8988T (cell line): ENCODE measurements at places on chromosomes 5 and 9.

- no peak for DNase-seq
Measured at GRCh38 chr5:95838001-95838520, 15.5 kb upstream of the GLRX start.

DNA sequence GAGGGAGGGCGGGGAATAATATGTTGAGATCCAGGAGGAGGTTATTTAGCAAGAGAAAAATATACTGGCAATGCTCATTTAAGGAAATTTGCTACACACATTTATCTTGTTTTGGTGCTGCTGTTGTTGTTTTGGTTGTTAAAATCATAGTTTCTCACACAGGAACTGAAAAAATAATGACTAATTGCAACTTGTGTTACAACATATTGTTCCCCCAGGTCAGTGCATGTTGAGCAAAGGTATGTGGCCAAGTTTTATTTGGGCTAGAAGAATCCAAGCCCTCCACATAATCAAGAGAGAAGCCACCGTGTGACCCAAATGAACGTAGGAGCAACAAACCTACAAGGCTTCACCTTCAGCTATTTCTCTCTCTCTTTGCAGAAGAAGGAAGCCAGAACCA, 220.3 kb upstream of the DAPK1 start:
- DNase-seq, result no peak

DNA sequence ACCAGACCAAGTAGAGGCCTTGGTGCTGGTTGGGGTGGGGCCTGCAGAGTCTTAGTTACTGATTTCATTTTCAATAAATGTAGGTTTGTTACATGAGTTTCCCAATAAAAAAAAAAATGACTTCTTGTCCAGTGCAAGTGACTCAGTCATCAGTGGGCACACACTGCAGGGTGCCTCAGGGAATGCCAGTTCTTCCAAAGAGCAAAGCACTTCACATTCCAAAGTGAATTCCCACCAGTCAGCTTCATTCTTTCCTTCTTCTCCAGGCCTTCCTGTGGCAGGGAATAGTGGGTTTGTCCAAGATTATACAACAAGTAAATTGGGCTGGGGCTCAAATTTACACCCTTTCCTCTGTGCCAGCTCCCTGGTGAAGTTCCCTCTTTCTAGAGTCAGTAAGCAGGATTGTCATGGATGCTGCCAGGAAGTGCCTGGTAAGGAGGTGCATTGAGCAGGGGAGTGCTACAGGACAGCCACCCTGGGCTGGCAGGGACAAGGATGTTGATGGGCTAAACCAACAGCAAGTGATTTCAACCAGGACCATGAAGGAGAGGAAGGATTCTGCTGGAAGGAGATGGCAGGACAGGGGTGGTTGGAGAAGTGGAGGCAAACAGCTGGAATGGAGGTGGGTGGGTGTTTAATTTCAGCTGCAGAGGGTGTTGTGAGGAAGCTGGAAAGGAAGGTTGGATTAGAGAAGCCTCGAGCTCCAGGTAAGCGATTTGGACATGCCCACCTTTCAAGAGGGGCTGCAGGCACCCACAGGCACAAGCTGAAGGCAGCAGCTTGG, 3.7 kb upstream of the B4GALT7 start:
- no peak for DNase-seq

DNA sequence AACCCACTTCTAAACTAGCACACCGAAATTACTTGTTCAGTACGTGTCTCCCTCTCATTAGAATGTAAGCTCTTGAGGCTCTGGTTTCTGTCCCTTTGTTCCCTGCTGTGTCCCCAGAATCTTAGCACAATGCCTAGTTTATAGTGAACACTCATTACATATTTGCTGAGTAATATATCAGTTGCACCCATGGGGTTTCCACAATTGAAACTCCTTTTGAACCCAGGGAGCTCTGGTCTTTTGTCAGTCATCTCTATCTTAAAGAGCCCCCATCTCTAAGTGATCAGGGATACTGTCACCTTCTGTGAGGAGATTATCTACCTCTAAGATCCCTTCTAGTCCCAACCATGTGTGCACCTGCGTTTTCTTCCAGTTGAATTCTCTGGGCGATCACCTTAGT, 12.8 kb downstream of the CAMK4 start:
- DNase-seq, result no peak

DNA sequence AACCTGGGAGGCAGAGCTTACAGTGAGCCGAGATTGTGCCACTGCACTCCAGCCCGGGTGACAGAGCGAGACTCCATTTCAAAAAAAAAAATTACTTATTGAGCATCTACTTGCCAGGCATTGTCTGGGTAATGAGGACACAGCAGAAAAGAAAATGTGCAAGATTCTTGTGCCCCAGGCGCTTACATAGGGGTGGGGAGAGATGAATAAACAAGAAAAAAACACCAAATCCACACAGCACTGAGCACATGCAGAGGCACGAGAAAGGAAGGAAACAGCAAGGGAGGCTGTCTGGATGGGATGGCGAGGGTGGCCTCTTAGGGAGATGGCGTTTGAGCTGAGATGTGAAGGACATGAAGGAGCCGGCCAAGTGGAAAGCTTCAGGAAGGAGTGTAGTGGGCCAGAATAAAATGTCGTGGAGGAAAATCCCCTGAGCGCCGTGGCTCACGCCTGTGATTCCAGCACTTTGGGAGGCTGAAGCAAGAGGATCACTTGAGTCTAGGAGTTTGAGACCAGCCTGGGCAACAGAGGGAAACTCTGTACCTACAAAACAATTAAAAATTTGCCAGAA, 13.9 kb downstream of the DYNC2I2 start:
- DNase-seq, result no peak

GRCh38 chr5:128378196-128378595, 159.8 kb downstream of the FBN2 start:
- DNase-seq, result no peak

DNA sequence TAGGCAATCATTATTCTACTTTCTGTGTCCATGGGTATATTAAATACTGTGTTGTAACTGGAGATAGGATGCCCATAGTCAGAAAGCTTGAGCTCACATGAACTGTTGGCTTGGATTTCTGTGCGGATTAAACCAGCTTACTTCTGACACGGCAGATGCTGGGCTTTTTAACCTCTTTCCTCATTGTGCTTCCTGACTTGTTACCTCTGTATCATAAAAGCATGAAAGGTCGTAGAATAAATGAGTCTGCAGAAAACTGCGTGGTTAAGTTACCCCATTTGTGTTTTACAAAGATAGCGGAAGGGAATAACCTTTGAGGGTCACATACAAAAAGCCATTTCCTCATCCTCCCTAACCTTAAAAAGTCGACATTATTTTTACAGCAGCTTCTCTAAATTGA, 199.5 kb upstream of the DMRT1 start:
- no peak for DNase-seq

DNA sequence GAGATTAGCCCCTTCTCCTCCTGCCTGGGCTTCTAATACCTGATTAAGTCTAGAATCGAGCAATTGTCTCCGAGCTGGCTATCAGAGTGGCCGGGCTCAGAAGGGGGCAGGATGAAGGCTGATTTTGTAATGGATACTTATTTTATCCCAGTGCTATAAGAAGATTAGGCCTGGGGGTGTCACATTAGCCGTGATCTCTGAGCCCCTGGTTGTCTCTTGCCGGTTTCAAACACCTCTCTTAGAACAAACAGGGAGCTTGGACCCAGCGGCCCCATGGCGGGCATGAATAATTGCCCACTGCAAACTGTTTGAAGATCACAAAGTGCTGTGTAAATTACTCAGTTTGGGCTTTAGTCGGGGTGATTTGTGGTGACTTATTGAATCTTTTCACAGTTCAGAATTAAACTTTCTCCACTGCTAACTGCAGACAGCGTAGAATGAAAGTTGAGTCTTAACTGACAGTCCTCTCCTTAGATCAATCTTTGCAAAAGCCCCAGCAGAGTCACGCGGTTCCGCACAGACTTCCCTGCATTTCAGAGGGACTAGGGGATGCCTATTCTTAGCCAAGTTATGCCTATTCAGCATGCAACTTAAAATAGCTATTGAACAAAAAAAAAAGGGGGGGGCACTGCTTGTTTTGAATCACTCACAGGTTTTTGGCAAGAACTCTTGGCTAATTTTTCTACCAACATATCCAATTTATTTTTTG, 200.6 kb upstream of the IRX1 start:
- DNase-seq, result no peak

DNA sequence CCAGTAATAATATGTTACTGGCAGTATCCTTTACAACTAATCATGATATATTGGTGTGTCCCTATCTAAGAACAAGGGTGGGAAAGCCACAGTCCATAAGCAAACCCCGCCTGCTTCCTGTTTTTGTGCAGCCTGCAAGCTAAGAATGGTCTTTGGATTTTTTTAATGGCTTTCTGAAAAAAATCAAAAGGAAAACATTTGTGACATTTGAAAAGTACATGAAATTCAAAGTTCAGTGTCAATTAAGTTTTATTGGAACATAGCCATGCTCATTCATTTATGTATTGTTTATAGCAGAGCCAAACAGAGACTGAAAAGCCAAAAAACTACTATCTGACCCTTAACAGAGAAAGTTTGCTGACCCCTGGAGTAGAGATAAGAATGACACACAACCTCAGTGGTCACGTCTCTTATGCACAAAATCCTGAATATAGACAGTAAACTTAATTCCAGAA, 12.8 kb upstream of the TMEM245 start:
- no peak for DNase-seq

GRCh38 chr5:160317434-160317833, 5.1 kb upstream of the CCNJL start:
- no peak for DNase-seq

- DNase-seq, result no peak
Measured at GRCh38 chr5:116553366-116553765, 21.3 kb downstream of the SEMA6A start.

DNA sequence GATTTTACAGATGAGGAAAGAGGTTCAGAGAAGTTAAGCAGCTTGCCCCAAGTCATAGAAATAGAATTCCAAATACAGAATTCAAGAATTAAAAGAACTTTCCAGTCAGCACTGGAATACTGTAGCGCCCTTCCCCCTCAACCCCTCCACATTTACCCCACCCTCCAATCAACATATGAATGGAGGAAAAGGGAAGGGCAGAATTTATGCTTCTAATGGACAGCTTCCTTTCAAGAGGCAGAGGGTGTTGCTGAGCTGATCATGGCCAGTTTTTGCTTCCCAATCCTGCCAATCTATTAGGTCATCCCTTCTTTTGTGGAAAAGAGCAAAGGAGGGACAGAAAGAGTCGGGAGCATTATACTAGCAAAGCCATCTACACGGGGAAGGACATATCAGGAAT, 39.1 kb upstream of the ANKRD31 start:
- DNase-seq, result no peak

DNA sequence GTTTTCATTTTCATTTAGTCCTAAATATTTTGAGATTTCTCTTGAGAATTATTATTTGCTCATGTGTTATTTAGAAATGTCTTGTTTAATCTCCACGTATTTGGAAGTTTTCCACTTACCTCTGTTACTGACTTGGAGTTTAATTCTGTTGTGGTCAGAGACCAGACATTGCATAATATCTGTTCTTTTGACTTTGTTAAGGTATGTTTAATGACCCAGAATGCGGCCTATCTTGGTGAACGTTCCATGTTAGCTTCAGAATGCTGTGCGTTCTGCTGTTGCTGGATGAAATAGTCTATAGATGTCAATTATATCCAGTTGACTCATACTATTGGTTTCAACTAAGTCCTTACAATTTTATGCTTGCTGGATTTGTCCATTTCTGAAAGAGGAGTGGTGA, 325.3 kb upstream of the TARS1 start:
- no peak for DNase-seq

DNA sequence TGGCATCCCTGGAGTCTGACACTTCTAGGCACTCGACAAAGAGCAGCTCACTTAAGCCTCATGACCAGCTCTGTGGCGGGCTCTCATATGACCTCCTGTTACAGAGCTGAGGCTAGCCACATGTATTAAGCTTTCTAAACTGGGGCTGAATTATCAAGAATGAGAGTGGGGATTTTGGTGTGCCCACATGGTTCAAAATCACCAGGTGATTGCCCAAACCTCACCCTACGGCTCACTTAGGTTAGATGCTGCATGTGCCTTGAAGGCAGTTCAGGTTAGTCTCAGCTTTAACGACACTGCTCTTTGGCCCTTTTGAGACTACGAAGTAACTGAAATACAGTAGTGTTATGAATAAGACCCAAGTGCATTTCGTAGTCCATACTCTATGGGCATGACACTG, 39.4 kb upstream of the SMIM32 start:
- no peak for DNase-seq

- no peak for DNase-seq
Measured at GRCh38 chr5:37189355-37189754, 59.8 kb downstream of the CPLANE1 start.

DNA sequence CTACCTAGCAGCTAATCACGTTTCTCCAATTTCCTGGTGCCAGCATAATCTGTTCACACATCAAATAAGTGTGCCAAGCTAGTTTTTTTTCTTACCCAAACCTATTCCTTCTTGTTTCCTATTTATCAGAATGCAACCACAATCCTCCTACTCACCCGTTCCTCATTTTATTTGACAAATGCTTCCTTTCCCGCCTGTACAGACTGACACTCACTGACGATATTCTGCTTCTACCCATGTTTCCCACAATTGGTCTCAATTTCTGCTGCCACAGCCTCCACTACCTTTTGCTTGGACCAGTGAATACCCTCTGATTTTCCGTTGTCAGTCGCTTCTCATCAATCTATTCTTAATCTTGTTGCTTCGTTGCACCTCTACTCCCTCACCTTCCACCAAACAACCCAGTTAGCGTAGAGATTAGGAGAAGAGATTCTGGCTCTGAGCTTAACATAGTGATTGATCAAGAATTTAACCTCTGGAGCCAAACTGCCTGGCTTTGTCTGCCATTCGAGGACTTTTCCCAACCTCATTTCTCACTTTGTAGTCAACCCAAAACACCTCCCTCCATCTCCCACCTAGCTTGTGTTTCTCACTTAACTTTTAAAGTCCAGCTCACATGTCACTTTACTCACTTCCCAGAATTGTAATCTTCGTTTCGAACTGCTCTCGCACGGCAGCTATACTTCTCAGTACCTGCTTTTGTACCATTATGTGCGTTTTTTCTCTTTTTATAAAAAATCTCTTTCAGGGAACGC, 729 bp upstream of the TMEM38B start:
- no peak for DNase-seq

GRCh38 chr9:94926431-94926800, 199.9 kb downstream of the AOPEP start:
- DNase-seq, result no peak

DNA sequence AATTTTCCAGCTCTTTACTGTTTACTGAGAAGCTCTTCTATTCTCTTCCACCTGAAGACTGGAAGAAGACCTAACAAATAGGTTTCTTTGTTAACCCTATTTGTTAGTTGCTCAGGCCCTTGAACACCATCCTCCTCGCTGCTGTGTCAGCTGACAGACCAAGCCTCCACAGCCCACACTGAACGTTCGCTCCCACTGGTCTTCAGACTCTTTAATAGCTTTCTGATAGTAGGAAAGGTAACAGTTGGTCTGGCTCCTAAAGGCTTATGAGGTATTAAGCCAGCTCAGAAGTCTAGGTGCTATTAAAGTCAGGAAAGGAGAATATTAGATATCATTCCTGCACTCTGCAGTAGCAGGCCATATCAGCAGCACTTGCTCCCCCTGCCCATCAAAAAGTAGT, 23.3 kb upstream of the F2R start:
- DNase-seq, result no peak

GRCh38 chr5:175351126-175351525, 92.9 kb downstream of the DRD1 start:
- DNase-seq, result no peak

- no peak for DNase-seq
Measured at GRCh38 chr5:99795031-99795430, 740.1 kb upstream of the FAM174A start.

- DNase-seq, result no peak
Measured at GRCh38 chr5:160287378-160288051, 24.8 kb downstream of the CCNJL start.
